Fibroblast of pulmonary artery (primary cell): ENCODE measurements at places on chromosomes 3 and 15.

- DNase-seq: no peak
Measured at GRCh38 chr3:100902572-100902971, 90.6 kb downstream of the ABI3BP start.

GRCh38 chr15:54029081-54029480 lies 50.8 kb downstream of the UNC13C start:
- DNase-seq: no peak

- DNase-seq: no peak
Measured at GRCh38 chr3:12921736-12922135, 80.4 kb upstream of the RPL32 start.

DNA sequence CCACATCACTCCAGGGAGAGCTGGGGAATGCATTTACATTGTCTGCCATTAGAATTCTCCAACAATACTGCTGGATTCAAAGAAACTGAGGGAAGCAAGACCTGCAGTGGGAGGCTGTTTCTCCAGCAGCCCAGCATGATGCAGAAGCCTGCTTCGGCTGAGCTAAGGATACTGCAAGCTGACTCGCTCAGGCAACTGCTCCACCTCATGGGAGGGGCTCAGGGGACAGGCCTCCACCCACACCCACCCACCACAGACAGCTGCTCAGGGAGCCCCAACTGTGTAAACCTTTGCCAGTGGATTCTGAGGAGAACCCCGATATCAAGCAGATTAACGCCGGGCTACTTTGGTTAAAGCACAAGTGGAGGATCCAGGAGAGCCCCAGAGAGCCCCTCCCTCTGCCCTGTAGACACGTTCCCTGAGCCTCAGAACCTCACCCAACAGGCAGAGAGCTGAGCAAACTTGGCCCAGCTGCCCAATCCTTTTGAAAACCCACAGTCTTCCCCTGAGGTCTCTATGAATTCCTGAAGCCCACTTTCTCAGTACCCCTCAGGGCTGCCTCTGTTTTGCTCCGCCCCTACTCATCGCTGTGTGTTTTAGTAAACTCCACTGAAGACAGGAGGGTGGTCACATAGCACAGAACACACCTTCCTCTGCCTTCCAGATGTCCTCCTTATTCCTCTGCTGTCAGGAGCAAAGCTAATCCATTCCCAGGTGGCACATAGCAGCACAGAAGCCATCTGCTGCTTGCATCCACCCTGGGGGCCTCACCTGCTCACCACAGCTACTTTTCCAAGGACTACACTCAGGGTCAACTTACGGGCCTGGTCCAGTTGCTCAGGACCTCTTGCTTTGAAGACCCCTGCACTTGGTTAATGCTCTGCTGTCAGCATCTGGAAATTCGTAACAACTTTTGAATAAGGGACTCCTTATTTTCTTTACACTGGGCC lies 269.0 kb downstream of the ABHD5 start:
- DNase-seq: no peak

DNA sequence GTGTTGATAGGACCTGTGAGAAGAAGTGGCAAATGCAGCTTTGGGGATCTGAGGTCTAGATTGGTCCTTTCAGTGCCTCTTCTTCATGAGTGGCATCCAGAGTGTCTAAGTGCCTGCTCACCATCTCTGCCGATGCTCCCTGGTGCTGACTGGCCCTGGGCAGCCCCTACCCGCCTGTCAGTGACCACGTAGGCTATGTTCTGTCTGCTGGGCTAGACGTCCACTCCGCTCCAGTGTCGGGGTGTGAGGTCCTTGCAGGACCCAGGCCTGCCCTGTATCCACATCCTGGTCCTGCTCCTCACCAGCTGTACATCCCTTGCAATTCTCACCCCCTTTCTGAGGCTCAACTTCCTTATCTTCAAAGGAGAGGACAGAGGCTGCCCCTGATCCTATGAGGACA lies 48.3 kb upstream of the PRR23E start:
- no peak for DNase-seq

DNA sequence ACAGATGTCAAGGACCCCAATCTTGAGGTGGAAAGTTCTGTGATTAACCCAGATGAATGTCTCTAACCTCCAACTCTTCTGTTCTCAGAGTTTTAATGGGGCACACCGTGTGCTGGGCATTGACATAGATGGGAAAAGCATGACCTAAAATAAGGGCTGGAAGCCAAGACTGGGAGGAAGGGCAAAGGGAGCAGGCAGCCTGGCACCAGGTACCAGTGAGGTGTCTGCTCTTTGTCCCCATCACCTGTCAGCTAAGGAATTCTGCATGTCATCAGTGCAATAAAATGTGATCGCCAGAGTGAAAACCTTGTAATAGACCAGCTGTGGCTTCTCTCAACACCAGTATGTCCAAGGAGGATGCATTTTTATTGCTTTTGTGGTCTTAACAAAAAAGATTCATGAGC lies 143.5 kb upstream of the TPM1 start:
- no peak for DNase-seq

DNA sequence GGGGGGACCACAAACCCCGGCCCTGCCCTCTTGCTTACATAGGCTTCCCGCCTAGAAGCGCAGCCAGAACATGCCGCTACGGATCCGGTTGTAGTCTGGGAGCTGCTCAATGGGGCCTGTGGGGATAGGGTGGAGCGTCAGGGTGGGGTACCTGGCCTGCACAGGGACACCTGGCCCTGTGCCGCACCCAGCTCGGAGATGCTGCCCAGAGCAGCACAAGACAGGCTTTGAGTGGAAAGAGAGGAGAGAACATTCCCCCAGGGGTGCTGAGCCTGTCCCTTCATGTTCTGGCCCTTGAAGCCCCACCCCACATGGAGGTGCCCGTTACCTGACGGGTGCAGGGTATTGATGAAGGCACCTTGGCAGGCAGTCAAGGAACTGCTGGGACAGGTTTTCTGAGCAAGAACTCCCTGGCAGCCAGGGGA lies 4.0 kb upstream of the COL7A1 start:
- no peak for DNase-seq
